Smooth muscle cell of the coronary artery (primary cell): ENCODE measurements at places on chromosomes 4 and X. TPM values are rescaled to one million over a fixed set of nuclear protein-coding genes. Genes with fewer than 3 reads are reported as not detected.

Gene DCX
- not detected in 2 replicates for total RNA-seq

Gene STBD1
- total RNA-seq: 2.5 and 4.5 TPM in 2 replicates

Gene CPZ
- 0.98 and 33.7 TPM in 2 replicates for total RNA-seq

Gene SPANXD
- not detected in 2 replicates for total RNA-seq

Gene TRIM61
- total RNA-seq: 0.94 and 1.1 TPM in 2 replicates
